Stimulated activated CD4-positive, alpha-beta T cell treated with anti-CD3 and anti-CD28 coated beads, Interleukin-15, amount 100 ng/mL, for 24 hours (primary cell): ENCODE measurements at places on chromosomes 2 and 18.

DNA sequence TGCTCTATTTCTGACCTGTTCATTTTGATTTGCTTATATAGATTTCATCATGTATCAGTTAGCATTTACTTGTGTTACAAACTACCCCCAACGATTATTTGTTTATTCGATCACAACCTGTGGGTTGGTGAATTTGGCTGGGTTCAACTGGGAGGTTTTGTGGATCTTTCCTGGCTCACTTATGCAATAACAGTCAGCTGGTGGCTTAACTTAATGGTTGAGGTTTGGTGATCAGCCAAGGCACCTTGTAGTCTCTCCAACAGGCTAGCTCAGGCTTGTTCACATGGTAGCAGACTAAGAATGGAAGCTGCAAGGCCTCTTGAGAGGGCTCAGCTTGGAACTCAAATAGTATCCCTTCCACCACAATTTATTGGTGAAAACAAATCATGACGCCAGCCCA, 5.4 kb upstream of the PUM2 start:
- DNase-seq = no peak

GRCh38 chr2:190657474-190658255, 8.8 kb downstream of the NAB1 start:
- no peak for DNase-seq

- no peak for DNase-seq
Measured at GRCh38 chr2:213227458-213227857, 56.8 kb upstream of the SPAG16 start.

DNA sequence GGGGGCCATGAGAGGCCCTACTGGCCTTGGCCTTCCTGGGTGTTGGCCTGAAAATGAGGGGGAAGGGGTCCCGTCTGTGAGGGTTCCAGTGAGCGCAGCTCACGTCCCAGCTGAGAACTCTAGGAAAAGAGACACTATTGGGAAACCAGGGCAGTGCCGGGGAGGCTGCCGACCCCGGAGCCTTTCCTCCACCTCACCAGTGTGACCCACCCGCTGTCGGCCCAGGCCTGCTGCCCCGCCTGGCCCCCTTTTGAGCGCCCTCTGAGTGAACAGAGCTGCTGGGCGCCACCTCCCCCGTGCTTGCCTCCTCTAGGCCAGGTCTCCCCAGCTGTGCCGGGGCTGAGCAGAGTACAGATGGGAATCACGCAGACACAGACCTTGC, 17.5 kb upstream of the ARHGEF4 start:
- no peak for DNase-seq

- no peak for DNase-seq
Measured at GRCh38 chr2:157587576-157587975, 41.1 kb downstream of the ACVR1C start.
